ENCODE measurements at places on chromosomes 13 and 19. TPM values are rescaled to one million over a fixed set of nuclear protein-coding genes. Genes with fewer than 3 reads are reported as not detected.

Gene BRCA2
- 1.0 TPM for total RNA-seq

Gene MIDN
- total RNA-seq, result 36.3 TPM

DNA sequence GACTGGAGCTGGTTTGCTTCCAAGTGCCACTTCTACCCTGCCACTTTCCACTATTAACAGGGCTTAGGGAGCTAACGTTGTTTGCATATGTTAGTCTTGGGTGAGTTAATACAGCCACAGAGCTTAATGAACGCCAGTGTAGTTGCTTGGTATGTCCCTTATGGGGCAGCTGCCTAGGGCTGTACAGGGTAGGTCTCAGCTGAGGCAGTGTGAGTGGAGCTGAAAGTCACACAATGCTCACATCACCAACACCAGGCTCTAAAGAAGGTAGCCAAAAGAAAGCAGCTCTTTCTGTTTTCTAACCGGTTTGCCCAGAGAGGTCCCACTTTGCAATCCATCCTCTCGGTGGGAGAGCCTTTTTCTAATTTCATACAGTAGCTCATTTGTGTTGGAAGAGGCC, 186.2 kb downstream of the RGCC start:
- peaks cover 23% of the 10 kb centered on the region for H3K4me1 ChIP-seq
- no peak for DNase-seq
- no peaks in the 10 kb centered on the region for H3K36me3 ChIP-seq
- H3K27ac ChIP-seq, result peak overlapping the region; percentile 68
- no peaks in the 10 kb centered on the region for H3K27me3 ChIP-seq

Gene C19orf18
- total RNA-seq, result not detected

DNA sequence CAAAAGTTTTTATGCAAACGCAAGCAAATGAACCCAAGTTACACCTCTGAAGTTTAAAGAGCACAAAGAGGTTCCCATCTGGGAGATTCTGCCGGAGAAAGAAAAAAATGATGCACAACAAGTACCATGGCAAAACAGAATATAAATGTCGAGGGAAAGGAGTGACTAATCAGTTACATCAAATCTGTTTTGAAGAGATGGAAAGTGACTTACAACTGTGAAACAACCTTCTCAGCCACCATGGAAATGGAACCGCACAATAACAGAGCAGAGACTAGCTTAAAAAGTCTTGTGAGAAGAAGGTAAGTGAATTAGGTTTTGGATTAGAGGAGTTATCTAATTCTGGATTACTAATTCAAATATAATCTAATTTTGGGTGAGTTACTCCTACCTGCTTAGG, 2.4 kb downstream of the HSPH1 start:
- H3K4me1 ChIP-seq, result peaks cover 19% of the 10 kb centered on the region
- H3K27ac ChIP-seq, result no peak overlapping the region
- H3K4me3 ChIP-seq, result no peak overlapping the region
- peaks cover 3% of the 10 kb centered on the region for H3K36me3 ChIP-seq

Gene CABP5
- not detected for total RNA-seq

Gene FCAR
- not detected for total RNA-seq

Gene ETV2
- not detected for total RNA-seq

- no peaks in the 10 kb centered on the region for H3K36me3 ChIP-seq
- no peak overlapping the region for H3K27ac ChIP-seq
- H3K4me1 ChIP-seq, result no peaks in the 10 kb centered on the region
- no peaks in the 10 kb centered on the region for H3K27me3 ChIP-seq
- H3K4me3 ChIP-seq, result no peak overlapping the region
These were observed 536.5 kb upstream of the SPRY2 start for GRCh38 chr13:80877209-80877943.

DNA sequence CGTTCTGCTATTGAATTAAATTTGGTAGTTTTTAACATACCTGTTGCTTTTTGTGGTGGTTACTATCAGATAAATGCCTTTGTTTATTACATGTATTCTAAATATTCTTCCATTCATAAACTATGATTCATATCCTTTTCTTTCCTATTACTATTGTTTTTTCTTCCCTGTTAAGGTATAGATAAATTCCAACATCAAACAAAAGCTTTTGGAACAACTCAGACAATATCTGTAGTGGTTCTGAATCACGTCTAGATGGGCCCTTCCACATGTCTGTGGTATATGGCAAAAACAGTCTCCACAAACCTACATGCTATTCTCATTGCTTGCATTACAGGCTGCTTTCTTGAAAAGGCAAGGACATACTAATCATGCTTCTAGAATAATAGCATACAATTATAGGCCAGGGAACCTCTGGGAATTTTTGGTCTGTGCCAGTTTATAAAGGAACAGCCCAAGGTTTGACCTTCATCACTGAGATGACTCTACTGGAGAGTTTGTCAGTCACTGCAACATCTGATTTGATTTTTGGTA, 6.4 kb downstream of the LRCH1 start:
- no peaks in the 10 kb centered on the region for H3K27me3 ChIP-seq
- peaks cover 12% of the 10 kb centered on the region for H3K4me1 ChIP-seq
- H3K36me3 ChIP-seq, result no peaks in the 10 kb centered on the region

Gene TMEM238
- total RNA-seq, result 53.4 TPM

DNA sequence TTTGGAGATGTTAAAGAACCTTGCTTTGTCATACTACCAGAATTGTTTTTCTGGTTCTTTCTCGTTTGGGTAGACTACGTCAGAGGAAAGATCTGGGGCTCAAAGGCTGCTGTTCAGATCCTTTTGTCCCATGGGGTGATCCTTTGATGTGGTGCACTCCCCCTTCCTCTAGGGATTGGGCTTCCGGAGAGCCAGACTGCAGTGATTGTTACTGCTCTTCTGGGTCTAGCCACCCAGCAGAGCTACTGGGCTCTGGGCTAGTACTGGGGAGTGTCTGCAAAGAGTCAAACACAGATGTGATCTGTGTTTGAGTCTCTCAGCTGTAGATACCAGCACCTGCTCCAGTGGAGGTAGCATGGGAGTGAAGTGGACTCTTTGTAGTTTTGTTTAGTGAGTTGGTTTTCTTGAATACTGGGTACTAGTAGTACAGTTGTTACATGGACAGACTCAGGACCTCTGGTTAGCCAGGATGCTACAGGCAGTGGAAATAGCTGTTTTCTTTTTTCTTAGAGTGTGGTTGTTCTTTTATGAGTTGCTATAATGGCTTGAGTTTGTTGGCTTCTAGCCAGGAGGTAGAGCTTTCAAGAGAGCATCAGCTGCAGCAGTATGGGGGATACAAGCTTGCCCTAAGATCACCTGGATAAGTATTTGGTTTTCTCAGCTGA, 34.4 kb downstream of the DNAJC15 start:
- no peaks in the 10 kb centered on the region for H3K27me3 ChIP-seq
- H3K36me3 ChIP-seq, result no peaks in the 10 kb centered on the region
- no peak overlapping the region for H3K27ac ChIP-seq
- H3K4me3 ChIP-seq, result no peak overlapping the region
- DNase-seq, result no peak

GRCh38 chr19:42246922-42247639, 4.7 kb upstream of the GSK3A start:
- DNase-seq, result no peak
- no peak overlapping the region for H3K4me3 ChIP-seq
- peaks cover 49% of the 10 kb centered on the region for H3K4me1 ChIP-seq
- no peaks in the 10 kb centered on the region for H3K27me3 ChIP-seq
- H3K36me3 ChIP-seq, result peaks cover 9% of the 10 kb centered on the region

Gene ZNF773
- 1.6 TPM for total RNA-seq

Gene FUT6
- total RNA-seq, result 3.6 TPM

- DNase-seq, result no peak
- no peaks in the 10 kb centered on the region for H3K4me1 ChIP-seq
- H3K4me3 ChIP-seq, result no peak overlapping the region
- no peaks in the 10 kb centered on the region for H3K36me3 ChIP-seq
These were observed 36.9 kb downstream of the PABPC3 start for GRCh38 chr13:25132751-25133390.

- H3K27me3 ChIP-seq, result no peaks in the 10 kb centered on the region
- no peak for DNase-seq
These were observed 426.9 kb upstream of the NBEA start for GRCh38 chr13:34515201-34515600.

Gene FLT1
- 20.4 TPM for total RNA-seq

DNA sequence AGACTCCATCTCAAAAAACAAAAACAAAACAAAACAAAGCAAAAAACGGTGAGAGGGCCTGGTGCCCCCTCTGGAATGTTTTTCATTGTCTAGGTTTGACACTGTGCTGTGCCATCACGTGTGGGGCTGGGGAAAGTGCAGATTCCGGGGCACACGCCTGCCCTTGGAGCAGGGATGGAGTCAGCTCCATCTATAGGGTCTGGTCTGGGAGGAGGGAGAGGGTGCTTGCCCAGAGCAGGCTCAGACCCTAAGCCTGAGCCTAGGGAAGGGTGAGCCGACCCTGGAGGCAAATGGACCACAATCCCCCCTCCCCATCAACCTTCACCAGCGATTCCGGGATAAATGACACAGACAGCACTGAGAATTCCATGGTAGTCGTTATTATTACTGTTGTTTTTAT, 10.9 kb upstream of the ZBTB32 start:
- DNase-seq, result no peak
- H3K27ac ChIP-seq, result no peak overlapping the region
- H3K4me3 ChIP-seq, result no peak overlapping the region
- no peaks in the 10 kb centered on the region for H3K27me3 ChIP-seq

DNA sequence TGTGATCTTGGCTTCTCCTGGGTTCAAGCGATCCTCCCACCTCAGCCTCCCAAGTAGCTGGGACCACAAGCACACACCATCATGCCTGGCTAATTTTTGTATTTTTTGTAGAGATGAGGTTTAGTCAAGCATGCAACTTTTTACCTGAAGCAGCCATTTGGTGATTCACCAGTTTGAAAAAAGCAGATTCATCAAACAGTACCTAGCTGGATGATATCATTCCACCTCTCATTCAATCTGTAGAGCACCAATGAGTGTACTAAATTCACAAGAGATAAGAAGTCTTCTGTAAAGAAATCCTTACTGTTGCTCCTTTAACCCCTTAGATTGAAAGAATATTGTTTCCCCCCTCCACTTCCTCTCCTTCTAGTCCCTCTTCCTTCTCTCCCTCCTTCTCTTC, 261.1 kb upstream of the RFC3 start:
- H3K4me3 ChIP-seq, result no peak overlapping the region
- H3K36me3 ChIP-seq, result no peaks in the 10 kb centered on the region
- DNase-seq, result no peak
- no peaks in the 10 kb centered on the region for H3K27me3 ChIP-seq
- H3K27ac ChIP-seq, result no peak overlapping the region
- no peaks in the 10 kb centered on the region for H3K4me1 ChIP-seq

- H3K36me3 ChIP-seq, result no peaks in the 10 kb centered on the region
- peak overlapping the region; percentile 48 for H3K4me3 ChIP-seq
These were observed 32.4 kb downstream of the GJA3 start for GRCh38 chr13:20128459-20128931.

GRCh38 chr19:3557461-3558248, at the start of gene MFSD12:
Gene MFSD12 (minus strand): TSS chr19:3557586. CDS start chr19:3557403, 183 bp downstream.
- H3K27ac ChIP-seq, result peak within 1 kb of the TSS; percentile 54
- H3K36me3 ChIP-seq, result no peaks in the 10 kb centered on the region
- no peaks in the 10 kb centered on the region for H3K27me3 ChIP-seq
- DNase-seq, result peak; percentile 96

Gene KLK1
- 947 TPM for total RNA-seq

Gene ATP4A
- total RNA-seq, result not detected

DNA sequence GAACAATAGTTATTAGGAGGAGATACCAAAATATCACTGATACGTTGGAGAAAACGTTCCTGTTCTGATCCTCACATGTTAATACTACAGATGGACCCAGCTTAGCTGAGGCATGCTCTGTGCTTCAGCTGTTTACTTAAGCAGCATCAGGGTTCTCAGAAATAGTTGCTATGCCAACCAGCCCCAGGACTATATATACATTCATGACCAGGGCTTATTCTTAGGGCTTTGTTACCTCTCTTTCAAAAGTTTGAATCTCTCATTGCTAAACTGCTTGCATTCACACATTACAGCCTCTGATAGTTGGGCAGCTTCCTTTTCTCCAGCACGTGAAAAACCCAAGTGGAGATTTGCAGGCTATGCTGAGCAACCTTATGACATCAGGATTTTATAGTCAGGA, 800.4 kb downstream of the DIAPH3 start:
- no peak for DNase-seq
- peaks cover 15% of the 10 kb centered on the region for H3K4me1 ChIP-seq
- no peak overlapping the region for H3K4me3 ChIP-seq

DNA sequence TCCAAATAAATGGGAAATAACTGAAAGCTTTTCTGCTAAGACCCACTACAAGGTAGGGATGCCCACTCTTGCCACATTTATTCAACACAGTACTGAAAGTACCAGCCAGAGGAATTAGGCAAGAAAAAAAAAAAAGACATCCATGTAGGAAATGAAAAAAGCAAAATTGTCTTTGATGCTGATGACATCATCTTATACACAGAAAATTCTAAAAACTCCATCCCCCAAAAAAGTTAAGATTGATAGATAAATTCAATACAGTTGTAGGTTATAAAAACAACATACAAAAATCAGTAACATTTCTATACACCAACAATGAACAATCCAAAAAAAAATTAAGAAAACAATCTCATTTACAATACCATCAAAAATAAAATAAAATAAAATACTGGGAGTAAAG, 330.4 kb downstream of the RBM26 start:
- H3K27me3 ChIP-seq, result no peaks in the 10 kb centered on the region
- H3K27ac ChIP-seq, result no peak overlapping the region
- H3K4me1 ChIP-seq, result no peaks in the 10 kb centered on the region
- H3K4me3 ChIP-seq, result no peak overlapping the region

GRCh38 chr13:44576351-44577235, 463 bp upstream of the TSC22D1 start:
- no peaks in the 10 kb centered on the region for H3K36me3 ChIP-seq
- no peaks in the 10 kb centered on the region for H3K27me3 ChIP-seq
- H3K4me3 ChIP-seq, result peak overlapping the region; percentile 87
- peak overlapping the region; percentile 92 for H3K27ac ChIP-seq
- peaks cover 47% of the 10 kb centered on the region for H3K4me1 ChIP-seq

- no peaks in the 10 kb centered on the region for H3K27me3 ChIP-seq
- no peaks in the 10 kb centered on the region for H3K36me3 ChIP-seq
- no peaks in the 10 kb centered on the region for H3K4me1 ChIP-seq
- no peak overlapping the region for H3K27ac ChIP-seq
- DNase-seq, result no peak
These were observed 1504.6 kb downstream of the EFNB2 start for GRCh38 chr13:105030851-105031250.

DNA sequence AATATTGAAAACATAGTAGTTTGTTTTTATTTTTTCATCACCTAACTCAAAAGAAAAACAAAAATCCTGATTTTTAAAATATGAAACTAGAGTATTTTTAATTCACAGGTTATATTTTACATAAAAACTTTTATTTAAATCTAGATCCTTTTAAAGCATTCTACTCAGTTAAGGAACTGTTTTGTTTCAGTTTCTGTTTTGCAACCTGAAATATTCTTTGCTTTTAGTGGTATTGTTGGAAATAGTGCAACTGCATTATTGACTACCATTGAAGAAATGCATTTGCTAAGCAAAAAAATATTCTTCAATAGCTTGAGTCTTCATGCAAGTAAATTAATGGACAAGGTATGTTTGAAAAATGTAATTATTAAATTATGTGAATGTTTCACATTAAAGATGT, 43.8 kb downstream of the COG6 start:
- DNase-seq, result no peak
- H3K4me1 ChIP-seq, result no peaks in the 10 kb centered on the region
- no peaks in the 10 kb centered on the region for H3K27me3 ChIP-seq
- no peaks in the 10 kb centered on the region for H3K36me3 ChIP-seq
- no peak overlapping the region for H3K4me3 ChIP-seq
